ENCODE measurements at places on chromosomes 2 and 18.

GRCh38 chr2:71783815-71784214, 330.5 kb downstream of the DYSF start:
- no peak for DNase-seq

- no peak for DNase-seq
Measured at GRCh38 chr2:61125798-61126197, 36.2 kb upstream of the C2orf74 start.

- DNase-seq = no peak
Measured at GRCh38 chr2:212228743-212229171, 309.8 kb downstream of the ERBB4 start.

DNA sequence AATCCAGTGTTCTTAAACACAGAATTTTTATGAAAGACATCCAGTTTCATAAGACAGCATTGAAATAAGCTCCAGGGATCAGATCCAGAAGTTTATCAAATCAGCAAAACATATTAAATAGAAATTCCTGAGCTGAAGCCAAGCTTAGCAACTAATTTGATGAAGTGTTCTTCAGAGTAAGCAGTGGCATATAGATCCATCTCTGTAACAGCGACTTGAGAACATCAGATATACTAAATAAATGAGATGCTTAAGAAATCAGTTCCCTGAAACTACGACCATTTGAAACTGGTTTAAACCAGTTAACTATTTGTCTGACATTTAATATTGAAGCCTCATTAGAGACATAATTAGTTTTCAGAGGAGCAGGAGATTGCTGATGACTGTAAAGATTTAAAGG, 34.1 kb downstream of the PPP1R1C start:
- DNase-seq = no peak

DNA sequence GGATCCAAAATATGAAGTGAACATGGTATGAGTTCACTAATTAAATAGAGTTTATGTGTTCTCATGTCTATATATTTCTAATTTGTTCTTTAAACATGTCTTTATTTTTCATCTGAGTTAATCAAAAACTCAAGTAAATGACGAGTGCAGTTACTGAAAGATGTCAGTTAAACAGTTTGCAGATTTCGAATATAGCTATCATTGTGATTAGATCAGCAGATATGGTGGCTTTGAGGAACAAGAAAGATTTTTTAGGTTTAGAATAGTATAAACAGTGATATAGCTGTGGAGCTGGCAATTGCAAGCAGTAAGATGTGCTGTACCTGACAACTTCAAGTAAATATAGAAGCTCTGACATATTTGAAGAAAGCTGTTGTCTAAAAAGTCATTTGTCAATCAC, 49.7 kb downstream of the TANK start:
- DNase-seq = no peak

Measured in GM12878 (cell line).